T-cell (primary cell): ENCODE measurements at places on chromosomes 1 and 21. TPM values are rescaled to one million over a fixed set of nuclear protein-coding genes. Genes with fewer than 3 reads are reported as not detected.

The DNASE2B gene
- total RNA-seq = not detected

The FMO5 gene
- 0.95 TPM for total RNA-seq

The KIAA1614 gene
- 0.05 TPM for total RNA-seq

The ATP5PO gene
- total RNA-seq = 125 TPM

The APCS gene
- total RNA-seq = not detected

The KCNA3 gene
- 118 TPM for total RNA-seq

The SPRR2D gene
- total RNA-seq = not detected

The MIXL1 gene
- total RNA-seq = 0.63 TPM

The GPR52 gene
- 2.2 TPM for total RNA-seq

- no peak for DNase-seq
Measured at GRCh38 chr1:36796106-36796590, 238.2 kb downstream of the GRIK3 start.

GRCh38 chr1:8276173-8276914 is 41.6 kb upstream of the SLC45A1 start:
- no peak for DNase-seq

DNA sequence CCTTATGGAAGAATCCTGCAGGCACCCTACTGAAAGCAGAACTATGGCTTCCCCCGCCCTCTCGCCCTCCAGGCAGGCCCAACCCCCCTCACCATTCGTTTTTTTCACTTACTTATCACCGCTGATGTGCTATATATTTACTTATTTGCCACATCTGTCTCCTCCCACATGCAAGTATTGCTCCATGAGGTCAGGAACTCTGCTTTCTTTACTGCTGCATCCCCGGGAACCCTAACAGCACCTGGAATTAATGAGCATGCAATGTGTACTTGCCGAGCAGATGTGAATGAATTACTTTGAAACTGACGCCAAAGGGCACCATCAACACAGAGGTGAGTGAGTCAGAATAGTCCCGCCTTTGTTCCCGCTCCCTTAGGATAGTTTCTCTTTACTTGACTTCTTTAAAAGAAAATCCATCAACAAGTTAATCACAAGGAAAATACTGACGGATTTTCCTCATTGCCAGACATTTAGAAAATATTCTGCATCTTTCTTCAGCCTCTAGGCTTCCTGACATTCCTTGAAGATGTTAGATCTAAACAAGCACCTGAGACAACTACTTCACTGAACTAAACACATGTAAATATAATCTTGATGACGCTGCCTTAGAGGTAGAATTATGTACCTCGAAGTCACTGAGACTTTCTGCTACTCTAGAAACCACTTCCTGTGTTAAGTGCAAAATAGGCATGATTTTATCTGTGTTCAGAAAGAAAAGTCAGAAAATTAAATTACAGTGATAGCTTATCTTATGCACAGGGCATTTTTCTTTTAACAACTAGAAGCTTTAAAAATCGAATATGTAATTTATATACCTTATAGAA is 17.5 kb upstream of the RAB4A start:
- DNase-seq = no peak

- DNase-seq = no peak
Measured at GRCh38 chr1:234893725-234894630, 234.7 kb downstream of the TOMM20 start.

- no peak for DNase-seq
Measured at GRCh38 chr1:220908757-220909156, 29.5 kb downstream of the HLX start.

DNA sequence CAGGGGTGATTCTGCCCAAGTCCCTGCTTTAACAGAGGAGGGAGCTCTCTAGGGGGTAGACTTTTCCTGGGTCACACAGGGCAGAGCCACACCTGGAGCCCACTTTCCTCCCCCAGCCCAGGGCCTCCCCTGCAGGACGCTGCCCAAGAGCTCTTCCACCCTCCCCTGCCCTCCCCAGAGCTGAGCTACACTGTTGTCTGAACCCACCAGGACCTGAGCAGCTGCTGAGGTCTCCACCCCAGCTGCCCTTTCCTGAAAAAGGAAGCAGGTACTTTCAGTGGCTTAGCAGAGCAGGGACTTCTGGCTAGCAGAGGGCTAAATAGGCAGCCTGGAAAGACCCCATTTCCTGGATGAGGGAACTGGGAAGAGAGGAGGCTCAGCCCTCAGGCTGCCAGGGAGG is 169.3 kb upstream of the ETV3 start:
- DNase-seq = no peak

DNA sequence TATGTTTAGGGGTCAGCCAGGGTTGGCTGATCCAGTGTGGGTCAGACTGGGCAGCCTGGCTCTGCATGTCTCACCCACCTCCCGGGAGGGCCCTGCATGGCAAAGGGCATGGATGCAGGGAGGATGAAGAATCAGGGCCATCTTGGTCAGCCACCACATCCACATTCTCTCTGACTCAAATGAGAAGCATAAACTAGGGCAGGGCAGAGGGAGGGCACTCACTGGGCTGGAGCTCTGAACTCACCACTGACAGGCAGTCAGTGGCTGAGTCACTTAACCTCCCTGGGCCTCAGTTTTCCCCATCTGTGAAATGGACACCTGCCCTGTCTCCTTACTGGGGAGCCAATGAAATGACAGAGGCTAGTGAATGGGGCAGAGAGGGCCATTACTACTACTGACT is 4.3 kb upstream of the CELA2A start:
- no peak for DNase-seq
